ENCODE measurements at places on chromosomes 6 and 20. TPM values are rescaled to one million over a fixed set of nuclear protein-coding genes. Genes with fewer than 3 reads are reported as not detected.

The HFE gene
- 3.4 TPM for total RNA-seq

The ZBTB22 gene
- 16.5 TPM for total RNA-seq

The SNAP25 gene
- total RNA-seq, result 0.18 TPM

The C20orf141 gene
- total RNA-seq, result not detected

The CENPW gene
- total RNA-seq, result 54.3 TPM

The ZSCAN23 gene
- 0.38 TPM for total RNA-seq

The FOXF2 gene
- total RNA-seq, result not detected

The PACSIN1 gene
- total RNA-seq, result 1.8 TPM

The RNF39 gene
- not detected for total RNA-seq

The CLPSL1 gene
- not detected for total RNA-seq

All from activated CD4-positive, alpha-beta memory T cell treated with anti-CD3 and anti-CD28 coated beads, Interleukin-2, amount 10 ng/mL, durations not matched to agents 7 days and 5 days (primary cell).